ENCODE measurements at places on chromosomes 16 and 17.

DNA sequence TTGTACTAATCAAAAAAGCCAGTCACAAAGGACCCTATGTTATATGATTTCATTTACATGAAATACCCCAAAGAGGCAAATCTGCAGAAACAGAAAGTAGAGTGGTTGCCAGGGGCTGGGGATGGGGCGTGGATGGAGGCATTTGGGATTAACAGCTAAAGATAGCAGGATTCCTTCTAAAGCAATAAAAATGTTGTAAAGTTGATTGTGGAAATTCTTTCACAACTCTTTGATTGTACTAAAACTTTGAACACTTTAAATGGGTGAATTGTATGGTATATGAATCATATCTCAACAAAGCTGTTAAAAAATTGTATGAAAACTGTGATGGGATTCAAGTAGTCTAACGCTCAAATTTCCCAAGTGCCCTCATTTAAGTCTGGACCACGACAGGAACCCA, 630.8 kb downstream of the MAF start:
- no peak for DNase-seq

DNA sequence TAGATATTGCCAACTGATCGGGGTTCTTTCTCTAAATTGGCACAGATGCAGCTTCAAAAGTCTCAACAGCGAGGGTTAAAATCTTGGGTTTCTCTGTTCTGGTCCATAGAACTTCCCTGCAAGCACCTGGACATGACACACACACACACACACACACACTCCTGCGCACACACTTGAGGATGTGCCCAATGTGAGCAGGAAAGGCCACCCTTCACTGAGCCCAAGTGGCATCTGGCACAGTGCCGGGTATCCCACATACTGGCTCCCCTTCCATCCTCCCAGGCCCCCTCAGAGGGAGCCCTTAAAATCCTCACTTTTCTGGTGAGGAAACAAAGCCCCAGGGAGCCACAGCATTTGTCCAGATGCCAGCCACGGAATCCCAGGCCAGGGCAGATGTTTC, 55.5 kb downstream of the ZNF423 start:
- no peak for DNase-seq

DNA sequence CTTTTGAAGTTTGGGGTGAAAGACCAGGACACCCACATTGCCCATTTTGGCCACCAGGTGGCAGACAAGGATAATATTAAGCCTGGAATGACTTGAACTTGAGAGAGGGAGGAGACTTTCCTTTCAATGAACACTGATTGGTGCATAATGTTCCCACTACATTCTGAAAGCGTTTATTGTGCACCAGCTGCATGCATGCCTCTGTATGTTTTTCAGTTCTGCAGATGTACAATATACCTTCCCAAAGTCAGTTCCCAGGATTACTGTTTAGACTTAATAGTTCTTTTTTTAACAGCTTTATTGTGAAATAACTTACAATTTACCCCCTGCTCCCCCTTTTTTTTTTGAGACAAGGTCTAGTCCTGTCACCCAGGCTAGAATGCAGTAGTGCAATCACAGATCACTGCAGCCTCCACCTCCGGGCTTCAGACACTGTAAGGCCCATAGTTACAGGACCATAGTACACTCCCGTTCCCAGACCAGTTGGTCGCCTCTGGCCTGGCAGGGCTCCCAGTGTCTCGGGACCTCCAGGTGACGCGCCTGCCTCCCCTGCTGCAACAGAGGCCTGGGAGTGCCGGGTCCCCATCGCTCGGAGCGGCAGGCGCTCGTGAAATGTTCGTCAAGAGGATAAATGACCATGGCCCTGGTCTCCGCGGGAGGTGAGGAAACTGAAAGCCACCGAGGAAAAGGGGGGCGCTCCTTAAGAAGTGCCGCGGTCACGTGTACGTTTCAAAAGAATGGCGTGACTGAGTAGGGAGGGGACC, 12.2 kb downstream of the CES2 start:
- DNase-seq: peak; percentile 88

DNA sequence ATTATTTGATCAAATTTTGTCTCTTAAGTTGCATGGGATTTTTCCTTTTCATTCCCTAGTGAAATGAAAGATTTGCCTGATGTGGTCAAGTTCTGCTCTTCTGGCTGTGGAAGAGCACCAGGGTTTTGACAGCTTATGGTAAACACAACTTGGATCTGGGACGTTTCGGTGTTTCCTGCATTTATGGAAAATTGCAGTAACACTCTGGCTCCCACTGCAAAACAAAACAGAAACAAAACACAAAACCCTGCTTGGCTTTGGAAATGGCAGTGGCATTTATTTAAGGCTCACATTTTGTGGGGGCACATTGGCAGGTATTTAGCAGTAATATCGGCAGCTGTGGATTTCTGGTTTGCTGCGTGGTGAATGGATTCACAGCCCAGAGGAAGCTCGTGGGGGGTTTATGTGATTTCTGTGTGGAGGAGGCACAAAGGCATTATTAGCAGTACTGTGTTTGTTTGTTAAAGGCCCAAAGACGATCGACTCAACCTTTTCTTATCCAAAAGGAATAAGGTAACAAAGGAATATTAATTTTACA, 377.8 kb downstream of the SNX29 start:
- DNase-seq: no peak

DNA sequence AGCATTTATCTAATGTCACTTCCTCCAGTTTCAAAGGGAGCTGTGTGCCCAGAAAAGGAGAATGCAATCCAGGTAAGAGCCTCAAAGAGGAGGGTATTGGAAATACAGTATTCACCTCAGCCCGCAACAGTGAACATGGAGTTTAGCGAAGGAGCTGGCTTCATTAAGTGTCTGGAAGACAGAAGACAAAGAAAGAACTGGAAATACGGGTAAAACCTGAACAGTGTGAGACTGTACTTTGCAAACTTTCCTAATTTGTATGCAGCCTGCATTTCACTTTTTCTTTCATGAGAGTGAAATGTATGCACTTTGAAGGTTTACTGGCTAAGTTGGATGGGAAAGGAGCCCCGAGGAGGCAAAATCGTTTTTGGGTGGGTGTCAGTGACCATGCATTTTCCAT, 478.4 kb downstream of the HS3ST3B1 start:
- DNase-seq: no peak

DNA sequence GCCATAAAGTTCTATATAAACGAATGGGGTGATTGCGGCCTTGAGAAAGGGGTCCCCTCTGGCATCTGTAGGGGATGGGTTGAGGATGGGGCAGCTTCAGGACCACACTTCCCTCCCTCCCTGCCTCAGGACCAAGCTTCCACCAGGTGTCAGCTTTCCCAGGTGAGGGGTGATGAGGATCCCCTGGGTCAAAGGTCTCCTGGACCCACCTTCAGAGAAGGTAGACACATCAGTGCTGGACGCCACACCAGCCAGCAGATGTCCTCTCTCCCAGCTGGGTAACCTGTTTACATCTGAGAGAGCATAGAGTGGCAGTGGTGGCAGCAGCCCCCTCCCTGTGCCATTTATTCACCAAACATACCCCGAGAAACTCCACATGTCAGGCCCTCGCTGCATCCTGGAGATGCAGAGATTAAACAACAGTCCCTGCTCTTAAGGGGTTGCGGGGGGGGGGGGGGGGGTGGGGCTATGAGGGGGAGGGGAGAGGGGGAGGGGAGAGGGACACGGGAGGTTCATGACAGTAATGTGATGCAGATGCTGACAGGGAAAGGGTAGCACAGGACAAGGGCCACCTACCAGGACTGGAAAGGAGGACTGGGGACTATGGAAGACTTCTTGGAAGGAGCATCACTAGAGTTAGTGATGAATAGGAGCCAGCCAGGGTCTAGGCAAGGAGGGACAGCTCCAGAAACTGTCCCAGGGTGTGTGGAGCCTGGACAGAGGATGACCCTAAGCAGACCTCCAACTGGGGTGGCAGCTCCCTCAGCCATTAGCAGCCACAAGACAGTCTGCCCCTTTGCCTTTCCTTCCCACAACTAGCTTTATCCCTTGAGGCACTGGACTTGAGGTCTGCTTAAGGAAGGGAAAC, 5.0 kb downstream of the PROCA1 start:
- no peak for DNase-seq

DNA sequence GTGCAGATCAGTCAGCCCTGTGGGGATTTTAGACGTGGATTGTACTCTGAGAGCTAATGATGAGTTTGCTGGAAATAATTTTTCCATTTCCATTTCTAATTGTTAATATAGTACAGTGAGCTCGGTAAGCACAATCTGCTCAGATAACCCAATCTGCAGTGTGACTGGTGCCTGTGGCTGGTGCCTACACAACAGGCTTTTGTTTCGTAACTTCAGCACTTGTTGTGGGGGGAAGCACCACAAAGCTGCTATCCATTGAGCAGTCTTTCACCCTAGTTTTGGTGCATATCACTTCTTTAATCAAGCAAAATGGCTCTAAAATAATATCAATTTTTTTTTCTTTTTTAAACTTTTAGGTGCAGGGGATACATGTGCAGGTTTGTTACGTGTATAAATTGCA, 534.9 kb upstream of the HSBP1 start:
- DNase-seq: no peak
